ENCODE measurements at places on chromosomes 11 and 22.
A peak's percentile ranks its signal among the peaks of the same experiment; 100 is the strongest.

GRCh38 chr11:131303611-131304119 is 66.8 kb upstream of the NTM start:
- DNase-seq = no peak

- no peak for DNase-seq
Observed at GRCh38 chr11:131041331-131042040, 125.2 kb upstream of the SNX19 start.

DNA sequence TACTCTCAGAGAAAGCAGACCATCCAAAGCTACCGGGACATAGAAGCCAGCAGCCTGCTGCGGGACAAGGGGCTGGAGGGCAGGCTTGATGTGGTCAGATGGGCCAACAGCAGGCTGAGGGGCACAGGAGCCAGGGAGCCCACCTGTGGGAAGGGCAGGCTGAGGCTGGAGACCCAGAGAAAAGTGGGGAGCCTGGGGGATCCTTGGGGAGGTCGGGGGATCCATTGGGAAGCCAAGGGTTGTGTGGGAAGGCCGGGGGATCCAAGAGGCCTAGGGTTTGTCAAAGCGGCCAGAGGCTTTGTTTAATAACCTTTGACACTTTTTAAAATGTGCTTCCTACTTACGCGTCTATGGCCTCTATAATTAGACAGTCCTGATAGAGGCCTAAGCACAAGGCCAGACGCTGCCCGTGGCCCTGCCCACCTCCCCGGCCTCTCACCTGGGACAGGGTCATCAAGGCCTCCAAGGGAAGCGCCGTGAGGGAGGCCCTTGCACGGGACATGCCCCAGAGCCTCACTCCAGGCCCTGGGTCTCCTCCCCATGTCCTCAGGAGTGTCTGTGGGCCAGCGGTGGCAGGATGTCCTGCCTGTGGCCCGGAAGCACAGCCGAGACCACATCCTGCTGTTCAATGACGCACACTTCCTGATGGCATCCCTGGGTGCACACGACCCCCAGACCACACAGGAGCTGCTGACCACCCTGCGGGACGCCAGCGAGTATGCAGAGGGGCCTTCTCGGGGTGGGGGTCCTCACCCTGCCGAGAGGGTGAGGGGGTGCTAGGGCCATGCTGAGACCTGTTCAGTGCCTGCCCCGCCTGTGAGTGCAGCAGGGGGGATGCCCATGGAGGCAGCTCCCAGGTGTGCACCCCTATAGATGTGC is 8.6 kb upstream of the GTSE1 start:
- DNase-seq = no peak

DNA sequence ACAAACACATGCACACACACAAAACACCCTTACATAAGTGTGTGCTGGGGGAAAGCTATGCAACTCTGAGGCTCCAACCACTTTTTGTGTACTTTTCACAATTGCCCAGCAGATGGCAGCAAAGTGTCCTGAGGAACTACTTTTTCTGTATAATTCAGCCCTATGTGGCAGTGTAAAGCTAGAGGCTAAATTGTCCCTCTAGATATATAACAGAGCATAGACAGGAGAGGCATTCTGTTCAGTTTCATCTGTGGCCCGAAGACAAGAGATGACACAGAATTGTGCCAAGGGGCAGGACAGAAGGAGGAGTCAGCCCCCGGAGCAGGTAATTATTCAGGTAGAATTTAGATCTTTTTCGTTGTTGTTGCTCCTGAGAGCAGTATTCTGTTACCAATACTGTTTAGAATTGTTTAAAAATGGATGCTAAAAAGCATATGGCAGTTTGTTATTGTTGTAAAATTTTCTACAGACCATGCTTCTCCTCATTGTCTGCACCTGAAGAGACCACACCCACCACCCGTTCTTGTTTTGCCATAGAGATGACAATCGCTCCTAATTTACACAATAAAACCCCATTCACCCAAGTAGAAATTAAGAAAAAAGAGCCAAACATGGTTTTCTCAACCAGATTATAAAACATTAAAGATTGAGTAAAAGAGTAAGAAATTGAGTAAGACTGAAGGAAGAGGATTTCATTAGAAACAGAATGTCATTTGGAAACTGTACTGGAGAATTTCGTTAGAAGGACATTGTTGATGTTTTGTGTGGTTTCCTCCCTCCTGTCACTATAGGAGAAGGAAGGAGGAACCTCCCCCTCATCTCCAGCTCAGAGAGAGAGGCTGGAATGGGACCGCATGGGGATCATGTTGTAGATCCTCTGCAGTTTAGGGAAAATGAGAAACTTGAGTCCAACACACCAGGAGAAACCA is 14.5 kb upstream of the MS4A7 start:
- peak; percentile 33 for DNase-seq

DNA sequence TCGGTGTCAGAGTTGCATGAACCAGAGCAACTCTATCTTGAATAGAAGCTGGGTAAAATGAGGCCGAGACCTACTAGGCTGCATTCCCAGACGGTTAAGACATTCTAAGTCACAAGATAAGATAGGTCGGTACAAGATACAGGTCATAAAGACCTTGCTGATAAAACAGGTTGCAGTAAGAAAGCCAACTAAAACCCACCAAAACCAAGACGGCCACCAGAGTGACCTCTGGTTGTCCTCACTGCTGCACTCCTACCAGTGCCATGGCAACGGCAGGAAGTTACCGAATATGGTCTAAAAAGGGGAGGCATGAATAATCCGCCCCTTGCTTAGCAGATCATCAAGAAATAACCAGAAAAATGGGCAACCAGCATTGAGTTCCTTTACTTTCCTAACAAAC is 2.4 kb upstream of the KAT5 start:
- DNase-seq = no peak

DNA sequence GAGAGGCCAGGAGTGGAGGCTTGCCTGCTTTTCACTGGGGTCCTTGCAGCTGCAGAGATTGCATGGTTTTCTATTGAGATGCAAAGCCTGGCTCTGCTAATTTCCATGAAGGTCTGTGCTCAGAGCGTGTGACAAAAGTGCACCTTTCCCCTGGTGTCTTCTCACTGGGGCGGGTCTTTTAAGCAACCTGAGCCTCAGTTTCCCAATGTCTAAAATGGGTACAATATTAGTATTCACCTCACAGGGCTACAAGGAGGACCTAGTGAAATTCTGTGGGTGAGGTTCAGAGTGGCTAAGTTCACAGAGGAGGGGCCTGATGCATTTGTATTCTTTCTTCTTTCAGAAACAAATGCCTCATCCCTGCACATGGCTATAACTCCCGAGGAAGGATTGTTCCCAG is 20.3 kb downstream of the PPM1F start:
- no peak for DNase-seq

- DNase-seq = peak; percentile 3
Observed at GRCh38 chr22:49046546-49047361, 780.9 kb downstream of the BRD1 start.

- no peak for DNase-seq
Observed at GRCh38 chr11:97514446-97514845, 1124.6 kb downstream of the JRKL start.

GRCh38 chr11:59730896-59731565 is 17.4 kb upstream of the OR10V1 start:
- no peak for DNase-seq

GRCh38 chr11:77175869-77176539 is 48.0 kb downstream of the MYO7A start:
- no peak for DNase-seq

- no peak for DNase-seq
Observed at GRCh38 chr11:44771841-44772240, 45.1 kb downstream of the TSPAN18 start.

DNA sequence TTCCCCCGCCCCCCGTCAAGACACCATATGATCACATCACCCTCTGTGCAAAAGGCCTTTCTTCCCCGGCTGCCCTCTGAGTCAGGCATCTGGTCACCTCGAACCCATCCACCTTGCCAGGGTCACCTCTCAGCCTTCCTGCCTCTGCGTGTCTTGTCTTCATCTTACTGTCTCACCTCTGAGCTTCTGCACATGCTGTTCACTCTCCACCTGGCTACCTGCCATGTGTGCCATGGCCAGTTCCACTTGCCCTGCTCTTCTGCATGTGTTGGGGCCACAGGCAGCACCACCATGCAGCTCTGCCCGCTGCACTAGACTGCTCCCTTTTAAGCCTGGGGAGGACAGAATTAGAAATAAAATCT is 9.8 kb downstream of the ZNF74 start:
- DNase-seq = no peak

DNA sequence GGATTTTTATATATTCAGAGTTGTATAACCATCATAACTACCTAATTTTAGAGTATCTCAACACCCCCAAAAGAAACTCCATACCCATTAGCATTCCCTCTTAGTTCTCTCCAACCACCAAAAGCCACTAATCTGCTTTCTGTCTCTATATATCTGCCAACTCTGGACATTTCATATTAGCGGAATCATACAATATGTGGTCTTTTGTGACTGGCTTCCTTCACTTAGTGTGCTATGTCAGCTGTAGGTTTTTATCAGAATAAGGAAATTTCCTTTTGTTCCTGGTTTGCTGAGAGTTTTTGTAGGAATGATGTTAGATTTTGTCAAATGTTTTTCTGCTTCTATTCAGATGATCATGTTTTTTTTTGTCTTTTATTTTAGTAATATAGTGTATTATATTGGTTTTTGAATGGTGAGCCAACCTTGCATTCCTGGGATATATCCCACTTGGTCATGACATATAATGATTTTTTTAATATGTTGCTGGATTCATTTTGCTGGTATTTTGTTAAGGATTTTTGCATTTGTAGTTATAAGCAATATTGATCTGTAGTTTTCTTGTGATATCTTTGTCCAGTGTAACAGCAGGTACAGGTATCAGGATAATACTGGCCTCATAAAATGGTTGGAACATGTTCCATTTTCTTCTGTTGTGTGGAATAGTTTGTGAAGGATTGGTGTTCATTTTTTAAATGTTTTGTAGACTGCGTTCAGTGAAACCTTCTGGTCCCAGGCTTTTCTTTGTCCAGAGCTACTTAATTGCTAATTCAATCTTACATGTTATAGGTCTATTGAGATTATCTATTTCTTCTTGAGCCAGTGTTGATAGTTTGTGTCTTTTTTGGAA is 16.8 kb downstream of the DGCR8 start:
- no peak for DNase-seq

DNA sequence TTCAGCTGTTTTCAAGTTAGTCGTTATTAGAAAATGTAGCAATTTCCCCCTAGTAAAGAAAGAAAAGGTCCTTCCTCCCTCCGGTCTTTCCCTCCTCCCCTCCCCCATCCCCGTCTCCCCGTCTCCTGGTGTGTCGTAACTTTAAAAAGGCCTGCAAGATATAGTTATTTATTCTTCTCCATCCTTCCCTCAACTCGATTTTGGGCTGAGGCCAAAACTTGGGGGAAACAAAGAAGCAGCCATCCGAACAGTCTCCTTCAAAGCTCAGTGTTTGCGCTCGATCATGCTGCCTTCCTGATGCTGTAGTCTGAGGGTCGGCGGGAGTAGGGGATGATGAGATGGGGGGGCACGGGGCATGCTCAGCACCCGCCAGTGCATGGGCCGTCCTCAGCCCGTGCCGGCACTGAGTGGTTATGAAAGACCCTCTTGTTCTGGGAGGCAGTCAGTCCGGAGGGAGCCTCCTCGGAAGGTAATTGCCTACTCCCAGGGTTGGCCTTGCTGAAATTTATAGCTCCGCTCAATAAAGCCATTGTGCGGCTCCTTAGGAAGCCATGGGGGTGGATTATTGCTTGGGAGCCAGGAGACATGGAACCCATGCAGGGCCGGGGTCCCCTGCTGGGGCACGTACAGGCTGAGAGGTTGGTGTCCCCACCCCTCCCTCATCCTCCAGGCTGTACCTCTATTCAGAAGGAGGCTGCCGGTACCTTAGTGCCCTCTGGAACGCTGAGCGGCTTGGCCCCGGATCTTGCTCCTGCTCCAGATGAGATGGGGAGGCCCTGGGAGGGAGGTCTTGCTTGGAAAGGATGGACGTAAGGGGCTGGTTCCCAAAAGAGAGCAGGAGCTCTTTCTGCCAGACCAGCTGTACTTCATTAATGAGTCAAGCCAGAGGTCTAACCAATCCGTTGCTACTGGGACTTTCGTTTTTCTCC is 212.7 kb upstream of the CADM1 start:
- no peak for DNase-seq

DNA sequence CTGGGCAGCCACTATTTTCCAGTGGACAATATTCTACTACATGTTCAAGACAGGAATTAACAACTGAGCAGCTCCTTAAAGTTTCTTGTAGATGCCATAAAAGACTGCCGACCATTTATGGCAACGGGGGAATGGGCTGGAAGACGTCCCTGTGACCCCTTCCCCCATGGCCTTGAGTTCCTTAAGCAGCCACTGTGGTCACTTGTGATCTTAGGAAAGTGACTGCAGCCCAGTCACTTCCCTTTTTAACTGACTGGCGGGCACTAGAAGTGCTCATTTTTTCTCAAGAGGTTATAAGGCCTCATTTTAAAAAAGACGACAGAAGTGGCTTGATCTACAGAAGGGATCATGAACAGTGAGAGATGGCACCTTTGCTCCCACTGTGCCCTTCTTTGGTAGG is 153.2 kb upstream of the NARS2 start:
- DNase-seq = no peak

Measured in stimulated activated CD4-positive, alpha-beta T cell treated with anti-CD3 and anti-CD28 coated beads, Interleukin-12 subunit alpha, Interleukin-12 subunit beta, amount 100 ng/mL, for 4 hours (primary cell).